RWPE1 (cell line): ENCODE measurements at places on chromosomes 2 and 18.

DNA sequence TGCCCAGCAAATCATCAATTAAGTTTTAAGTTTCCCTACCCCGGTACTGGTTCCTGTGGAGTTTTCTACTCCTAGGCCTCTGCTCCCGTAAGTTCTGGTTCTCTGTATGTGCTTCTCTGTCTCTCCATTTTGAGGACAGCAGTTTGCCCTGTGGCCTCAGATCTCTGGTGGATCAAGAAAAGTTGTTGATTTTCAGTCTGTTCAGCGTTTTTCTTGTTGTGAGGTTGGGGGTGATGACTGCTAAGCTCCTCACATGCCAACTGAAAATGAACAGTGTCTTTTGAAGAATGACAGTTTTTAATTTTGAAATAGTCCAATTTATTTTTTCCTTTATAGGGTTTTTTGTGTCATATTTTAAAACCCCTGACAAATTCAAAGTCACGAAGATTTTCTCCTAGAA lies 31.7 kb downstream of the PROC start:
- no peak for DNase-seq

GRCh38 chr18:53795061-53795460 lies 429.4 kb downstream of the MBD2 start:
- DNase-seq, result no peak

DNA sequence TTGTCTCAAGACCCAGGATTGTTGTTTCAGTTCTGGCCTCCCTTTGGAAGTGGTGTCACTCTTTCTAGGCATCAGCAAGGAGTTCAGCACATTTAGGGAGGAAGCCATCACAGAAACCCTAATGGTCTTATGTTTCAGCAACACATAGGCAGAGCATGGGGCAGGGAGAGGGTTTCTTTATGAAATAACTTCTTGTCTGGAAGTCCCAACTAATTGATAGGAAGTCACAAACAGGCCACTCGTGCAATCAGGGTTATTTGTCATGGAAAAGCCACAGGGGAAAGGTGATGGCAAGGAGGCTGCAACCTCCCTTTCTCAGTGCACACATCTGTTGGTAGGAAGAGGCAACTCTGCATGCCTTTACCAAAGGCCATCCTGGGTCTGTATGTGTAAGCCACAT lies 103.0 kb downstream of the BCL11A start:
- DNase-seq, result no peak

GRCh38 chr18:46531482-46531881 lies 125.5 kb downstream of the LOXHD1 start:
- DNase-seq, result no peak

DNA sequence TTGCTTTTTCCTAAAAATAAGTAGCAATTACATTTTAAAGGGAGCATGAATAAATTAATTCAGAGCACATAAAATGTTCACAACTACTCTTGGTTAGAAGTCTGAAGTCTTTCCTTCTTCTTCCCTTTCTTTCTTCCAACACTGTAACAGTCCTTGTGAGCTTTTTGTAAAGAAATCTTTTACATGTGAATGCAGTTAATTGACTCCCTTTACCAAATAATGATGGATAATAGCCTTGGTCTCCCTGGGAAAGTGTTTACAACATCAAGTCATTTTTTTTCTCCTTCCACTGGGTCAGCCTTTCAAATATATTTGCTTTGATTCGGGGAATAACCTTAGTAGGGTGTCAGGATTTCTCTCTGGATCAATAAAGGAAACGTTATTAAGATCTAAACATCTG lies 39.1 kb downstream of the CALCRL start:
- no peak for DNase-seq

DNA sequence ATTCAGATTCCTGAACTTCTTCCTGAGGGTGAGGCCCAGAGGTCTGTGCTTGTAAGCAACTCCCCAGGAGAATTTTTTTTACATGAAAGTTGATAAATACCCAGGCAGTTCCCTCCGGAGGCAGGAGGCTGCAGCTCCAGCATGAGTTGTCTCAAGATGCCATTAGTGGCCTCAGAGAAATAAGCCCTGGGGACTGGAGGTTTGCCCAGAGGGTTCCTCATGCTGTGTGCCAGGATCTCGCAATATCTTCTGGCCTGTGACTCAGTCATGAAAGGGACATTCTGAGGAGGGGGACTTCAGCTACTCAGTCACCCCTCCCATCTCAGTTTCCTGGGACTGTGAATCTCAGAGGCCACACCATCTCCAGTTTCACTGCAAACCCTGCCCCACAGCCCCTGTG lies 49.9 kb downstream of the LYPD1 start:
- DNase-seq, result no peak

- no peak for DNase-seq
Observed at GRCh38 chr2:24247592-24247991, 72.7 kb downstream of the FAM228A start.

DNA sequence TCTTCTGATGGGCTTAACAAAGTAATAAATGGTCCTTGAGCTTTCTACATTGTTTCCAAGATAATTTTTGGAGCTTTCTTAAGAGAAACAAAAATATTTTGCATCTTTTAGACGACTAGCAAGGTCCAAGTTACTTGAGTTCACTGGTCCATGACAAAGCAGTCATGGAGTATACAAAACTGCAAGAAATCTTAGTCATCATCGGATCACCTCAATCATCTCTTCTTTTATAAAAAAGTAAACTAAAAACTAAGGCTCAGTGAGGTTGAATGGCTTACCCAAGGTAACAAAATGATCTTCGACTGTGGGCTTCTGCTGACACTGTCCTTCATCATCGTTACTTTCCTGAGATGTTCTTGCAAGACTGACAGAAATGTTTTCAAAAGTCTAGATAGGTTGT lies 11.9 kb downstream of the FIGN start:
- no peak for DNase-seq

DNA sequence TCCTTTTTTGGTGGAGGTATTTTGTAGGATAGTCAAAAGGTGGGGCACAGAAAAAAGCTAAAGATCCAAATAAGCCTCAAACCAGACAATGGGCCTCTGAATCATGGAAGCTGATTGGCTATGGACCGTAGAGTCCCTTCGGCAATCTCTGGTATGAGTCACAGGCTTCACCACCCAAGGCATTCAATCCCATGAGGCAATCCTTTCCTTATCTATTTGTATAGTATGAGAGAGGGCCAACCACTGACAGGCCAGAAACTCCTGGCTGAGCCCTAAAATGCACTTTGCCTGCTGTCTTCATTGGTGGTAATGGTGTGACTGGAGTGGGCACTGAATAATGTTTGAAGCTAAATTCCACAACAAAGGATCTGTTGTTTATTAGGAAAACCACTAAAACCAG lies 38.7 kb upstream of the MEX3C start:
- DNase-seq, result peak; percentile 83

DNA sequence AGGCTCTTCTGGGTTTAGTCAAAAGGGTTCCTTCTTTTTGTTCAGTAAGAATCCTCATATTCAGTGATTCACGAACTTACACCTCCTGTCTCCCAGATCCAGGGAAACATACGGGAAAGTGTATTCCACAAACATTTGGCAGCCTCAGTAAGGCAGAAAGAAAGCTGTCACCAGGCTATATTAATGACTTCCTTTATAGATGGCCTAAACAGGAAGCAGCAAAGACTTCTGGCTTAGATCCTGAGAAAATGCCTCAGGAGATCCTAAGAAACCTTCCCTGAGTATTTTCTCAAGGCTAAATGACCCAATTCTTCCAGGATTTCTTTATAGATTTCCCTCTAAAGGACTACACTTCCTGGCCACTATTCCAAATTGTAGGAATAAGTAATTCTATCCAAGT lies 1995.5 kb upstream of the CELF4 start:
- DNase-seq, result no peak

DNA sequence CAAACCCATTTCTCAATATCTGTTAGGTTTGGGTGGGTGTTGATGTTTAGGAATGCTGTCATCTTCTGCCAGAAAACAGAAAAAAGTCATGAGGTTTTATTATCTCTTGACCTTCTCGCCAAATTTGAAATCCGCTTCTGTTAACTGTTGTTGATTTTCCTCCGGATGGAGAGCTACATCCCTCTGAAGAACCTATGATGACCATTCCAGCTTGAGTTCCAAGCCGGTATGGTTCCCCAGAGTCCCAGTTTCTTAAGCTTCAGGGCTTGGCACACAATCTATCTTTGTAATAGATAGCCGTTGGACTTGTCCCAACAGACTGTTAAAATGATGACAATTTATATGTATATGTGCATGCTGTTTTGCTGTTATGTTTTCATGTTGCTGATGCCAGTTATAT lies 1201.0 kb downstream of the LRP1B start:
- no peak for DNase-seq

DNA sequence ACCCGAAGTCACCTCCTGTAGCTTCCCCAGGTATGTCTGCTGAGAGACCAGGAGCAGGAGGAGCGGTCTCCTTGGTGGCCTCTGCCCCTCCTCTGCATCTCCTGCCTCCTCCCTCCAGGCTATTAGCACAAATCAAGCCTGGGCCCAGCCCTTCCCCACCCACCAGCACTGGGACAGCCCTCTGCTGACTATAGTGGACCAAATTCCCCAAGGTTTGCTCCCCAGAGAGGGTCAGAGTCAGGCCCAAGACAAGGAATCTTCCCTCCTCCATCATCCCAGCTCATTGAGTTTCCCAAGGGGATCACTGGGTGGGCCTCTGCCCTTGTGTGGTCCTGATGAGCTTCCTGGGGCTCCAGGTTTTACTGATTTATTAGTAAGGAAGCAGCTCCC lies 62.1 kb downstream of the EMILIN2 start:
- DNase-seq, result no peak

- no peak for DNase-seq
Observed at GRCh38 chr2:236646871-236647270, 77.2 kb downstream of the ACKR3 start.

- DNase-seq, result peak; percentile 19
Observed at GRCh38 chr2:190069936-190070696, 7.6 kb upstream of the MSTN start.

GRCh38 chr2:8501061-8501720 lies 180.7 kb upstream of the ID2 start:
- DNase-seq, result no peak

DNA sequence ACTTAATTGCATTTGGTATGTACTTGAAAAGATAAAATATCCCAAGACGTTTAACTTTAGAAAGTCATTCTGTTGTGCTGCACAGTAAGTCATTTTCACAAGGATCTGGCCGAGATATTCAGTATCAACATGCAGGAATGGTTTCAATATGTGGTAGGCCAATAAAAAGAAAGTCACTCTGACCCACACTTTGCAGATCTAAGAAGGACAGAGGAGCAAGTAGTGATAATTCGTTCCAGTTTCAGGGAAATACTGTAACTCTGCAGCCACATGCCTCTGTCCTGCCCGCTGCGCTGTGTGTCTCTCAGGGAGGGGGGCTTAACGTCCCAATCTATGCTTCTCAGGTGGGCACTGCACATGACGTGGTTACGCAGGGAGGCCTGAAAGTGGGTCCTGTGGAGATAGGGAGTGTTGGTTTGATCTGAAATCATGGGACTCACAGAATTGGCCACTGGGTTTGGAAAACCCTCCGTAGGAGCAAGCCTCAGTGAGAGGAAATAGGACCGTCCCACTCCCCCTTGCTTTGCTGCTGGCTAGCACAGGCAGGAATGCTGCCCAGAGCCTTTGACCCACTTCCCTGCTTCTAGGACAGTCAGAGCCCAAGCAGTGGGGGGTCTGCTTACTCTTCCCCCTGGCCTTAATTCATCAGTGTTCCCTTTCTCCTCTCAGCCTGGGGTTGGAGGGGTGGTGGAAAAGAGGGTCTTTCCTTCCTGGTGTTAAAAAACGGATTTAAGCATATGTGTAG lies 314.7 kb upstream of the SPRED2 start:
- no peak for DNase-seq

DNA sequence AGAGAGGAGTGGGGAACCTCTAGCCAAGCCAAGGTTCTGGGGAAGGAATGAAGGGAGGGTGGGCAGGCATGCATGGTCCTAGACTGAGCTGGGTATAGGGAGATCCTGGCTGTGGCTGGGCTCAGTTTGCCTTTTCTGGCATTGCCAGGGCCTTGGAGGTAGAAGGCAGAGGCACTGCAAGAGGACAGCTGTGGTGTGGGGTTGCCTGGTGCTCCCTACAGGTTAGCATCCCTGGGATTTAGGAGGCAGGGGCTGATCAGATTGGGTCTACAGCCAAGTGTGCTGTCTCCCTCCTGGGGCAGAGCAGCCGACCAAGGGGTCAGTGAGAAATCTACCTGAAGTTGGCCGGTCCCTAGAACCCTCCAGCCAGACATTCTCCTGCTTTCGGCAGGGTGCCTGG lies 15.9 kb downstream of the ABCG8 start:
- DNase-seq, result no peak

DNA sequence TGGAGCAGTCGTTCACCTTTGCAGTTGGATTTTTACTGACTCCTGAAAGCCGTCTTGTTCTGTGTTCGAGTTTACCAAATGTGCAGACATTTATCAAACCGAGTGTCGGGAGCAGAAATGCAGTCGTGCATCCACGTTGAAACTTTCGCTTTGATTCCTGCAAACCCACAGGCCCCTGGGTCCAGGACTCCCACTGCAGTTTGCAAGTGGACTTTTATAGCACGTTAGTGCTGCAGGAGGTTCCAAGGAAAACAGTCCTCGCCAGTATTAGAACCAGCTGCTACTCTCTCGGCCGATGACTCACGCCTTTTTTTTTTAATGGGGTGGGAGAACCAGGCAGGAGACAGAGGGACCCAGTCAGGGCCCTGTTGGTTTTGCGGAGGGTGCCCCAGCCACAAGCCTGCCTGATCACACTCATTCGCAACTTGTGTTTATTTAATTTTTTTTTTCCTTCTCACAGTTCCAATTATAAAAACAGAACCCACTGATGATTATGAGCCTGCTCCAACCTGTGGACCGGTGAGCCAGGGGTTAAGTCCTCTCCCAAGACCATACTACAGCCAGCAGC lies 90.1 kb downstream of the NFATC1 start:
- no peak for DNase-seq

GRCh38 chr2:64114063-64114911 lies 29.9 kb downstream of the PELI1 start:
- peak; percentile 13 for DNase-seq

DNA sequence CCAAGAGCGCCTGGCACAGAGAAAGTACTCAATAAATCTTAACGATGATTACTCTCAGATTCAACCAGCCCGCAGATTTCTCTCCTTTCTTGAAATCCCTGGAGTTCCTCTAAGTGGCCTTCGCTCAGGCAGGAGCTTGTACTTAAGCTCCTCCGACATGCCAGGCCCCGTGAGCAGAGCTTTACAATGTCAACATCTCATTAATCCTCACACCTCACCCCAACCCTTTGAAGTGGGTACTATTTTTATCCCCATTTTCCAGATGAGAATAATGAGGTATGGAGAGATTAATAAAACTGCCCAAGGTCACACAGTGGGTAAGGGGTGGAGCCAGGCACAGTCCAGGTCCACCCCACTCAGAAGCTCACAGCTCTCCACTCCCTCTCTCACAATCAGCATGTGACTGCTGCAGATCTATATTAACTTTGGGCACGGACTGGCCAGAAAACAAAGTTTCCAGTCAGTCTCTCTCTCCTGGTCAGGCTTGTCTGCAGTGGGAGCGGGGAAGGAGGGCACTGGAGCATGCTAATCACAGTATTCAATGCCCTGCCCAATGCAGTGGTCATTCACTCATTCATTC lies 18.0 kb downstream of the DNMT3A start:
- DNase-seq, result no peak

GRCh38 chr2:109333414-109334210 lies 204.6 kb downstream of the SH3RF3 start:
- DNase-seq, result no peak

GRCh38 chr2:202193881-202194353 lies 44.5 kb downstream of the SUMO1 start:
- DNase-seq, result no peak

GRCh38 chr18:76765649-76766048 lies 56.7 kb upstream of the ZNF236 start:
- DNase-seq, result peak; percentile 39
